Ovary (tissue), 10 donors: ENCODE measurements at places on chromosomes 13 and 19. TPM values are rescaled to one million over a fixed set of nuclear protein-coding genes. Genes with fewer than 3 reads are reported as not detected.

GRCh38 chr19:1473085-1473851 is 5.7 kb downstream of the C19orf25 start:
- no peak for DNase-seq
- no peaks in the 10 kb centered on the region for H3K36me3 ChIP-seq
- H3K27ac ChIP-seq = no peak overlapping the region
- H3K4me1 ChIP-seq = peaks cover 26% of the 10 kb centered on the region
- H3K27me3 ChIP-seq = peaks cover 6% of the 10 kb centered on the region
- H3K4me3 ChIP-seq = no peak overlapping the region

Gene FAAP24
- total RNA-seq = 1.7 TPM

Gene CGB1
- not detected for total RNA-seq

GRCh38 chr13:24269821-24270220 is 39.6 kb upstream of the C1QTNF9 start:
- H3K4me3 ChIP-seq = no peak overlapping the region
- peaks cover 23% of the 10 kb centered on the region for H3K4me1 ChIP-seq
- no peak for DNase-seq
- no peaks in the 10 kb centered on the region for H3K36me3 ChIP-seq

DNA sequence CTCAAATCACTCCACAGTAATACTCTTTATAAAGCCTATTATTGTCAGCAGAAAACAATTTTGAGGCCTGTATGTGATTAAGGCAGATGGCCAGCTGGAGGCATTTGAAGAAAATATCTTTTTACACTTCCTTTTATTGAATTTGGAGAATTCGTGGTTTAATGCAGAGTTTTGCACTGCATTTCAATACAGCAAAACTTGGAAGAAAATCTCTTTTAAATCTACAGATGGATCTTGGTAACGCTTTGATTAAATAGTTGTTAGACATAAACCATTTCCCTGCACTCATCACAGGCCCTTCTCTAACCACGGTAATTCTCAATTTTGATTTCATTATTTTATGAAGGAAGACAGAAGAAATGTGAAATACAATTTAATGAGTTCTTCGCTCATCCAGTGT is 185.7 kb downstream of the RFC3 start:
- H3K27me3 ChIP-seq = no peaks in the 10 kb centered on the region
- H3K4me1 ChIP-seq = no peaks in the 10 kb centered on the region
- no peaks in the 10 kb centered on the region for H3K36me3 ChIP-seq
- no peak for DNase-seq
- H3K4me3 ChIP-seq = no peak overlapping the region
- no peak overlapping the region for H3K27ac ChIP-seq

DNA sequence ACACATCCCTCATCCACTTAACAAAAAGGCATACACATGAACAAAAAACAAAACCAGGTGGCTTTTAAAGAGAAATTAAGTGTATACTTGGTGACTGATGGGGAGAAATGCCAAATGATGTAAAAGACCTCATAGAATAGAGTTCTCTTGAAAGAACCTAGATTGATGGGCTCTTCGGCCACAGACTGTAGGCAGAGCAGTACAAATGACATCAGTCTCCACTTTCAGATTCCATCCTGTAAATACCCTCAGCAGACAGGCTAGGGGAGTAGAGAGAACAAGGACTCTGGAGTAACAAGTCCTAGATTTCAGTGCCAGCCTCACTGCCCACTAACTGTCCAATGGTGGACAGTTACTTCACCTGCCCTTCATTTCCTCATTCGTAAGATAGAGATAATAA is 203.8 kb downstream of the MZT1 start:
- no peaks in the 10 kb centered on the region for H3K36me3 ChIP-seq
- DNase-seq = no peak
- no peaks in the 10 kb centered on the region for H3K27me3 ChIP-seq

DNA sequence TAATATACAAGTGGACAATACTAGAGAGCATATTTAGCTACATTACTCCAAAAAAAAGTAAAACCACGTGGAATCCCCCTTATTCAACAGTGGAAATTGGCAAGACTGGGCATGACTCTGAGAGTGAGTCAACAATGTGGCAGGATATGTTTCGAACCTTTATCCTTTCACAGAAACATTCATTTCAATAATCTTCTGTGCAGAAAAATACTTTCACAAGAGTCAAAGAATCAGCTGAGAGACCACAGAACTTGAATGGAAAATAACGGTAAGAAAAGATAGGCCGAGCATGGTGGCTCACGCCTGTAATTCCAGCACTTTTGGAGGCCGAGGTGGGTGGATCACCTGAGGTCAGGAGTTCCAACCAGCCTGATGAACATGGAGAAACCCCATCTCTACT is 25.1 kb upstream of the CD70 start:
- DNase-seq = no peak
- H3K27ac ChIP-seq = no peak overlapping the region
- H3K4me1 ChIP-seq = no peaks in the 10 kb centered on the region
- no peaks in the 10 kb centered on the region for H3K27me3 ChIP-seq
- no peaks in the 10 kb centered on the region for H3K36me3 ChIP-seq

GRCh38 chr19:43719918-43720317 is 4.0 kb downstream of the IRGC start:
- H3K36me3 ChIP-seq = no peaks in the 10 kb centered on the region
- H3K27me3 ChIP-seq = no peaks in the 10 kb centered on the region
- H3K4me1 ChIP-seq = no peaks in the 10 kb centered on the region
- H3K27ac ChIP-seq = no peak overlapping the region

Gene CBY2
- not detected for total RNA-seq

DNA sequence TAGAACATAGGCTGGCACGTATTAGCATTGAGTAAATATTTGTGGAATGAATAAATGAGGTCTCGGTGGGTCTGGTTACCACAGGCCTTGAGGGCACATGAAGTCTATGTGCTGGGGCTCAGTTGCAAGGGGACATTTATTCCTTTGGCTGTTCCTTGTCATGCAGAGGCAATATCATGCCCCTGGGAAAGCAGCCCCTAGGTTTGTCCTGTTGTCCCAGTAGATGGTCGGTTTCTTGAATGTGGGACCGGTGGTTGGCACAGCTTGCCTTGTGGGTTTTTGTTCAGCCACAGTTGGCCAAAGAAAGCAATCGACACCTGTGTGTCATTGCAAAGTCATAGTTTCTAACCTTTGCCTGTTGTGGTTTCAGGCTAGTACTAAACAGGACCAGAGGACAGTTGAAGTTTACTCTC is 24.7 kb upstream of the GPR183 start:
- no peak overlapping the region for H3K4me3 ChIP-seq
- no peak overlapping the region for H3K27ac ChIP-seq
- no peaks in the 10 kb centered on the region for H3K27me3 ChIP-seq
- H3K36me3 ChIP-seq = no peaks in the 10 kb centered on the region

Gene TTC9B
- total RNA-seq = not detected

GRCh38 chr19:51796195-51796679 is 1.3 kb downstream of the FPR3 start:
- DNase-seq = no peak
- no peaks in the 10 kb centered on the region for H3K36me3 ChIP-seq
- peaks cover 16% of the 10 kb centered on the region for H3K4me1 ChIP-seq
- H3K27me3 ChIP-seq = no peaks in the 10 kb centered on the region
- H3K27ac ChIP-seq = no peak overlapping the region

- H3K27me3 ChIP-seq = no peaks in the 10 kb centered on the region
- H3K4me1 ChIP-seq = no peaks in the 10 kb centered on the region
- no peak for DNase-seq
These were observed 15.3 kb downstream of the TNFSF14 start for GRCh38 chr19:6654347-6655310.

Gene CRX
- not detected for total RNA-seq

Gene CAPN12
- 3.7 TPM for total RNA-seq

Gene ZNF432
- total RNA-seq = 14.5 TPM

DNA sequence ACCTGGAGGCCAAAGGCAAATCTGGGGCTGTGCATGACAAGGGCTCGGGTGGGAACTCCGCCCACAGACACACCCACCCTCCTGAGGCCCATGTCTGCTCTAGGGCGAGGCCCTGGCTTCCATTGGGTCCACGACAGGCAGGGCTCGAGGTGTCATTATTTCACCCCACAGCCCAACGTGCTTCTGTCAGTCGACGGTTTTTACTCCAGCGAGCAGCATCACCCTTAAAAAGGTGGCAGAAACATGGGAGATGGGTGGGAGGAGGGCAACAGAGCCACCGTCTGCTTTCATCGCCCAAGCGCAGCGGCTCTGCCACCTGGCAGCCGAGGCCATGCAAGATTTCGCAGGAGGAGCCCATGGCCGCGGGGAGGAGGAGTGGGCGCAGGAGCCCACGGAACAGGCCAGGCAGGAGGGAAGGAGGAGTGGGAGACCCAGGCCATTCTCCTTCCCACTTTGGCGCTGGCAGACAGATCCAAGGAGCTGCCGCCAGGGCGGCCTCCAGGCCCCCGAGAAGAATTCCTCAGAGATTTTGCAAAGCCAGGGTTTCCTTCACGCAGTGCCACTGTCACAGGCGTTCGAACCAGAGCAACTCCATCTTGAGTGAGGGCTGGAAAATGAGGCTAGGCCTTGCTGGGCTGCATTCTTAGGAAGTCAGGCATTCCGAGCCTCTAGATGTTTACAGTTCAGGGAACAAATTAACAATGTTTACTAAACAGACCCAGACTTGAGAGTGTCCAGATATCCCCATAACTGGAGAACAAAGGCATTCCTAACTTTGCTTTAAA is 49.3 kb upstream of the TUBGCP3 start:
- H3K27me3 ChIP-seq = no peaks in the 10 kb centered on the region
- no peak overlapping the region for H3K27ac ChIP-seq
- H3K4me3 ChIP-seq = no peak overlapping the region
- DNase-seq = no peak
- H3K4me1 ChIP-seq = no peaks in the 10 kb centered on the region

Gene MCEMP1
- not detected for total RNA-seq

DNA sequence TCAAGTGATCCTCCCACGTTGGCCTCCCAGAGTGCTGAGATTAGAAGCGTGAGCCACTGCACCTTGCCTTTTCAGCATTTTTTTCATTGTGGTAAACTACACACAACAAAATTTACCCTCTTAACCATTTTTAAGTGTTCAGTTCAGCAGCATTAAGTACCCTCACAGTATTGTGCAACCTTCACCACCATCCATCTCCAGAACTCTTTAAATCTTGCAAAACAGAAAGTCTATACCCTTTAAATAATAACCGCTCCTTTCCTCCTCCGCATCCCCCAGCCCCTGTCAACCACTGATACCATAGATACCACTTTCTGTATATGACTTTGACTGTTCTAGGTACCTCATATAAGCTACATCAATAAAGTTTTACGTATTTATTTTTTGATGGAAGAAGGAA is 20.8 kb upstream of the CASP14 start:
- H3K4me1 ChIP-seq = no peaks in the 10 kb centered on the region
- no peaks in the 10 kb centered on the region for H3K27me3 ChIP-seq
- no peak overlapping the region for H3K4me3 ChIP-seq
- DNase-seq = no peak
- H3K27ac ChIP-seq = no peak overlapping the region

GRCh38 chr13:114116734-114117133 is 15.7 kb downstream of the RASA3 start:
- DNase-seq = no peak
- no peaks in the 10 kb centered on the region for H3K36me3 ChIP-seq
- H3K27me3 ChIP-seq = no peaks in the 10 kb centered on the region
- H3K4me3 ChIP-seq = no peak overlapping the region

- DNase-seq = no peak
- H3K4me3 ChIP-seq = no peak overlapping the region
- H3K4me1 ChIP-seq = no peaks in the 10 kb centered on the region
- no peaks in the 10 kb centered on the region for H3K27me3 ChIP-seq
- H3K36me3 ChIP-seq = no peaks in the 10 kb centered on the region
These were observed 2878.3 kb upstream of the PCDH20 start for GRCh38 chr13:64293923-64294322.

DNA sequence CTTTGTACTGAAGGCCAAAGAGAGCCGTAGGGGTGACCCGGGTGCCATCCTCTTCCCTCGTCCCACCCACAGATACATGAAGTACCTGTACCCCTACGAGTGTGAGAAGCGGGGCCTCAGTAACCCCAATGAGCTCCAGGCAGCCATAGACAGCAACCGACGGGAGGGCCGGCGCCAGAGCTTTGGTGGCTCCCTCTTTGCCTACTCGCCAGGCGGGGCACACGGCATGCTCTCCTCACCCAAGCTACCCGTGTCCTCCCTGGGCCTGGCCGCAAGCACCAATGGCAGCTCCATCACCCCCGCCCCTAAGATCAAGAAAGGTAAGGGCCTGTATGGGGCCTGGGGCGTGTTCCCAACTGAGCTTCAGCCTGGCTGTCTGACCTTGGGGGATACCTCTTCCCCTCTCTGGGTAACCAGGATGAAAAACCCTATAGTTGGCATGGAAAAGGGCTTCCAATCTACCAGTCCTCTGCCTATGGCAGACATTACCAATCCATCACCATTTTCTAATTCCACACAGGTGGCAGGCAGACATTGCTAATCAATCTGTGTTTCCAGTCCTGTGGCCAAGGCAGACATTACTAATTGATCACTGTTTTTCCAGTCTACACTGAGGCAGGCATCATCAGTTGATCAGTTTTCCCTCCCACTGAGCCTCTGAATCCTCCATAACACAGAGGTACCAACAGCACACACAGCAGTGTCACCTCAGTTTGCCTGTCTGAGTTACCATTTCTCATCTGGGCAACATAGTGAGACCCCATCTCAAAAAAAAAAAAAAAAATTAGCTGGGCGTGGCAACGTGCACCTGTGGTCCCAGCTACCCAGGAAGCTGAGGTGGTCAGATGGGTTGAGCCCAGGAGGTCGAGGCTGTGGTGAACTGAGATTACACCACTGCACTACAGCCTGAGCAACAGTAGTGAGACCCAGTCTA is 19.1 kb upstream of the WDR18 start:
- H3K4me3 ChIP-seq = no peak overlapping the region
- no peaks in the 10 kb centered on the region for H3K27me3 ChIP-seq
- no peak overlapping the region for H3K27ac ChIP-seq
- H3K36me3 ChIP-seq = no peaks in the 10 kb centered on the region
- no peak for DNase-seq

GRCh38 chr19:29704562-29705558 is 10.2 kb downstream of the C19orf12 start:
- no peaks in the 10 kb centered on the region for H3K27me3 ChIP-seq
- no peaks in the 10 kb centered on the region for H3K4me1 ChIP-seq
- no peak for DNase-seq
- H3K4me3 ChIP-seq = no peak overlapping the region
- no peaks in the 10 kb centered on the region for H3K36me3 ChIP-seq

DNA sequence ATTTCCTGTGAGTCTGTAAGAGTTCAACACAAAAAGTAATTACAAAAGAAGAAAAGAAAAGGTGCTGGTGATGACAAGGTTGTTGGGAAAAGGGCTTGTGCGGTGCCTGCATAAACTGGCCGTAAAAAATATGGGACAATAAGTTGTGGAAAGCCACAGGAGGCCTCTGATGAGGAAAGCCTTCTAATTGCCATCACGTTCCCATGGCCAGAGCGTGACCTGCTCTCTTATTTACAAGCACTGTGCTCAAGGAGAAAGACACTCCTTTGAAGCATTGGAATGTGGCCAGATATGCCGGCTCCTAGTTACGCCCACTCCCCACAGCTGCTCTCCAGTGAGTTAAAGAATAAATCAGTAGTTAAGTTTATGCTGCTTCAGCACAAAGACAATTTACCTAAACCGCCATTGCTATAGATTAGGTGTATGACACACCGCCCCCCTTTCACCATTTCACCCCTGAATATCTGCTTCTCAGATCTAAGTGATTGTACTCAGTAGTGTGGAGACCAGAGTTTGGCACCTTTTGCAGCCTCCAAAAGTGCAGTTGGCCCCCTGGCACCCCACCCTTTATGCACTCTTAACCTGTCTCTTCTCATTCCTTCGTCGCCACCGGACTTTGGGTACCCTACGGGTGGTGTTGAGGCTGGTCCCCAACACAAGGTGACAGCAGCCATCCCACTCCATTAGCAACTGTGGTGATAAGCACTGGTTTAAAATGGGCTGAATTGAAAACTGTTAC is 8.1 kb upstream of the PGLYRP1 start:
- DNase-seq = no peak
- no peaks in the 10 kb centered on the region for H3K36me3 ChIP-seq
- H3K27ac ChIP-seq = no peak overlapping the region
